Motor neuron (in vitro differentiated cells): ENCODE measurements at places on chromosomes 4 and X. TPM values are rescaled to one million over a fixed set of nuclear protein-coding genes. Genes with fewer than 3 reads are reported as not detected.
A peak's percentile ranks its signal among the peaks of the same experiment; 100 is the strongest.

CTAG2 gene
- total RNA-seq = 0.38 and 0.39 TPM in 2 replicates

GRCh38 chr4:103887191-103887590 is 167.4 kb upstream of the TACR3 start:
- no peak for ATAC-seq

DNA sequence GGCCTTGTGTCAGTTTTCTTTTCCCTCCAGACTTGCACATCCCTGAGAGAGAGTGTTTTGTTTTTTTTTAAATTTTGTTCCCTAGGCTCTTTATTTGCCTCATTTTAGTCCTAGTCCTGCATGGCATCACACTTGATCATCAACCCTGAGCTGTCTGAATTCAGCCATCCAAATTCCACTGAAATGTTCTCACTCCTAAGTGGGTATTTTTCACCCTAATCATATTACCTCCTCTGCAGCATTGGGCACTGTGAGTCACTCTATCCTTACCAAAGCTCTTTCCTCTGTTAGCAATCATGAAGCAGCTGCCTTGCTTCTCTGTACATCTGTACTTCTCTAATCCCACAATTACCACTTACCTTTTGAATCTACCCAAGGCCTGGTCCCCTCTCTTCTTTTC is 356.6 kb upstream of the MAGEB2 start:
- ATAC-seq = no peak

- ATAC-seq = no peak
Observed at GRCh38 chrX:141402897-141403610, 160.7 kb upstream of the SPANXC start.

DNA sequence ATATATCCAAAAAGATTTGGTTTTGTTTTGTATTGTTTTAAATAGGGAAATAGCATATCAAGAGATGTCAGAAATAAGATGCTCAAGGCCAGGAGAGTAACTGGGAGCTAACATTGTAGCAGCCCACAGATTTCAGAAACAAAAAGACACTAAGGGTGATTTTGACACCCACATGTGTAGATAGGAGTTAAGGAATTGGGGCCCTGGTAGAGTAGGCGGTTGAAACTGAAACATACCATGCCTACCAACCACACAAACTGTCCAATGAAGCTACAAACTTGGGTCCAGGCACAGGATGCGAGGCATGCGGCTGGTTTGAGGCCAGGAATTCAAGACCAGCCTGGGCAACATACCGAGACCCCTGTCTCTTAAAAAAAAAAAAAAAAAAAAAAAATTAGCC is 6.3 kb upstream of the HSPA4L start:
- ATAC-seq = no peak

DNA sequence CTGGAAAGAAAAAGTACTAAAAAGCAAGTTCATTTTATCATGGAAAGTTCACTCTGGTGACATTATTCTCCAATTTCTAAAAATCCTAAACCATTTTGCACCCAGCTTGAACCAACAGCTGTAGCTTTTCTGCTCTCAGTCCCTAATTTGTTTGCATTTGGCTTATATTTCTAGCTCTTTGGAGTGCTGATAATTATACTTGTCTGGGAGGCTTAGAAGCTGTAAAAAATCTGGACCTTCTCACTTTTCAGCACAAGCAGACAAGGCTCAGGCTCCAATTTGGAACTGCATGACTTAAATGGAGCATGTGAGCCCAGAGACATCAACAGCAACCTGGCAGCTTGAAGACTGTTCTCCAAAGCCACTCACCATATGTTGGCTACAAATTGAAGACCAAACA is 170.9 kb upstream of the PCDH18 start:
- ATAC-seq = no peak

GRCh38 chrX:19862634-19863211 is 24.7 kb downstream of the SH3KBP1 start:
- ATAC-seq = peak; percentile 58

DNA sequence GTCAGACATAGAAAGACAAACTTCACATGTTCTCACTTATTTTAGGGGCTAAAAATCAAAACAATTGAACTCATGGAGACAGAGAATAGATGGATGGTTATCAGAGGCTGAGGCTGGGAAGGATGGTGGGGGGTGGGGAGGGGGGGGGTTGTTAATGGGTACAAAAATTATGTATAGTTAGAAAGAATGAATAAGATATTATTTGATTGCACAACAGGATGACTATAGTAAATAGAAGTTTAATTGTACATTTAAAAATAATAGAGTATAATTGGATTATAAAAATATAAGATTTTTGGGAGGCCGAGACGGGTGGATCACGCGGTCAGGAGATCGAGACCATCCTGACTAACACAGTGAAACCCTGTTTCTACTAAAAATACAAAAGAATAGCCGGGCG is 33.3 kb downstream of the CORIN start:
- ATAC-seq = no peak
